ENCODE measurements at places on chromosomes 6 and 20.
A peak's percentile ranks its signal among the peaks of the same experiment; 100 is the strongest.

DNA sequence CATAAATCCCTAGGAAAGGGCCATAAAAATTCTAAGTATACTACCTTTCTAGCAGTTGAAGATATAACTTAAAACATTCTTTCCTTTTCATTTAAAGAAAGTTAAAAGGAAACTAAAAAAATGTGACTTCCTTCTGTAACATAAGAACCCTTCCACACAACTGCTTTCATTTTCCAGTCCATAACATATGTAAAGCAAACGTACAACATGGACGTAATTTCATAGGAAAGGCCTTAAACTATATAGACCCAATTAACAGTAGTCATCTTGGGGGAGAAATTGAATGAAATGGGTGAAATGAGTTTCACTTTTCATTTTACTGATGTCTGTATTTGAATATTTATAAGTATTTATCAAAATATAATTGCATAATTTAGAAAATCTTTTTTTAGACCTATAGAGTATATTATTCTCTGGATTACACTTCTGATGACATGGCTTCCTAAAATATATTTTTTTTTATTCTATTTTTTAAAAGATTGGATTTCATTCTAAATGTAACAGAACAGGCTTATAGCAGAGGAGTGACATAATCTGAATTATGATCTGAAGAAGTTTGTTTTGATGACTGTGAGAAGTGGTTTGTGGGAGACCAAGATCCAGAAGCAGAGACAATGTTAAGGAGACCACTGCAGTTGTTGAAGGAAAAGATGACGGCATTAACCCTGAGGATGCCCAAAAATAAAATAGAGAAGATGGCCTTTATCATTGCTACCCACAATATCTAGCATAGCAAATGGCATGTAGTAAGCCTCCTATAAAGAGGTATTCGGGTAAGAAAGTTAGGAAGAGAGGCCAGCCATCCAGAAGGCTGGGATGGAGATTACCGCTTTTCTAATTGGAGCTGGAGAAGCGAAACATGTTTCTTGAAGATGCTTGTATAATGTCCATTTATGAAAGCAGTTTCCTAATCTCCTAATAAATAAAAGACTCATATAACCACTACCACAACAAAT lies 260.4 kb downstream of the PTPRK start:
- DNase-seq, result no peak

GRCh38 chr6:2578767-2579166 lies 172.0 kb downstream of the MYLK4 start:
- no peak for DNase-seq

GRCh38 chr6:132812756-132813172 lies 1.6 kb upstream of the RPS12 start:
- DNase-seq, result peak; percentile 53

DNA sequence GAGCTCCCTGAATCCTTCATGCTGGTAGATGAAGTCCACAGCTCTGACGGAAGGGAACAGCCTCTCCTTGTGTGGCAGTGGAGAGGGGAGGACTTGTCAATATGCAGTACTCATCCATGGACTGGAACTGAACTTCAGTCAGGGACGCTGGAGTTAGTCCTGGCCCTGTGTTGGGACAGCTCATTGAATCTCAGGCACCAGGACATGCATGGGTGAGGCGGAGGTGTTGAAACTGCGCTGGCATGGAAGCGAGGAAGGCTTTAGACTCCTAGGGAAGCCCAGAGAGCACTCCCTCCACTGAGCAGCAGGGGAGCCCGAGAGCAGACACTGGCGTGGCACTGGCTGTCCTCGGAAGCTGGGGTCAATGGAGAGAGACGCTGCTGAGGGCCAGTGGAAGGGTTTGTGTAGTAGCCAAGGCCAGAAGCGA lies 161.3 kb upstream of the GGTLC1 start:
- no peak for DNase-seq

DNA sequence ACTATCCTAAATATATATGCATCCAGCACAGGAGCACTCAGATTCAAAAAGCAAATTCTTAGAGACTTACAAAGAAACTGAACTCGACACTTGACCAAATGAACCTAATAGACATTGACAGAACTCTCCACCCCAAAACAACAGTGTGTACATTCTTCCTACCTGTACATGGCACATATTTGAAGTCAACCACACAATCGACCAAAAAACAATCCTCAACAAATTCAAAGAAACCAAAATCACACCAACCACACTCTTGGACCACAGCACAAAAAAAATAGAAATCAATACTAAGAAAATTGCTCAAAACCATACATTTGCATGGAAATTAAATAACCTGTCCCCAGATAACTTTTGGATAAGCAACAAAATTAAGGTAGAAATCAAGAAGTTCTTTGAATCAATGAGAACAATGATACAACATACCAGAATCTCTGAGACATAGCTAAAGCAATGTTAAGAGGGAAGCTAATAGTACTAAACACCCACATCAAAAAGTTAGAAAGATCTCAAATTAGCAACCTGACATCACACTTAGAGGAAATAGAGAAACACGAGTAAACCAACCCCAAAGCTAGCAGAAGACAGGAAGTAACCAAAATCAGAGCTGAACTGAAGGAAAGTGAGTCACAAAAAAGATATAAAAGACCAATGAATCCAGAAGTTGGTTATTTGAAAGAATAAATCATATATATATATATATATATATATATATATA lies 12.5 kb upstream of the TREM1 start:
- no peak for DNase-seq

- DNase-seq, result no peak
Observed at GRCh38 chr20:18001131-18001921, 32.5 kb downstream of the MGME1 start.

DNA sequence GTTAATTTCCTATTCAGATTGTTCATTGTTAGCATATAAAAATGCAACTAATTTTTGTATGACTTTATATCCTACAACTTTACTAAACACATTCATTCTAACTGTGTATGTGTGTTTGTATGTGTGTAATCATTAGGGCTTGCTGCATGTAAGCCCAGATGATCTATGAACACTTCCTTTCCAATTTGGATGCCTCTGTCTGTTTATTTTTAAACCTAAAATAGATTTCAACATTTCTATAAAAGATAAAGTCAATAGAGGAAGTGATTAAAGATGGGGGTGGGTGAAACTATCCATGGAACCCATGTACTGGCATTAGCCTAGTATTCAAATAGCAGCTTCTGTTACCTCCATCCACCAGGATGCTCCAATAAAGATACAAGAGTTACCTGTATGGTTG lies 15.7 kb upstream of the AKAP12 start:
- DNase-seq, result no peak

GRCh38 chr6:40387127-40387870 lies 199.9 kb downstream of the LRFN2 start:
- DNase-seq, result no peak

DNA sequence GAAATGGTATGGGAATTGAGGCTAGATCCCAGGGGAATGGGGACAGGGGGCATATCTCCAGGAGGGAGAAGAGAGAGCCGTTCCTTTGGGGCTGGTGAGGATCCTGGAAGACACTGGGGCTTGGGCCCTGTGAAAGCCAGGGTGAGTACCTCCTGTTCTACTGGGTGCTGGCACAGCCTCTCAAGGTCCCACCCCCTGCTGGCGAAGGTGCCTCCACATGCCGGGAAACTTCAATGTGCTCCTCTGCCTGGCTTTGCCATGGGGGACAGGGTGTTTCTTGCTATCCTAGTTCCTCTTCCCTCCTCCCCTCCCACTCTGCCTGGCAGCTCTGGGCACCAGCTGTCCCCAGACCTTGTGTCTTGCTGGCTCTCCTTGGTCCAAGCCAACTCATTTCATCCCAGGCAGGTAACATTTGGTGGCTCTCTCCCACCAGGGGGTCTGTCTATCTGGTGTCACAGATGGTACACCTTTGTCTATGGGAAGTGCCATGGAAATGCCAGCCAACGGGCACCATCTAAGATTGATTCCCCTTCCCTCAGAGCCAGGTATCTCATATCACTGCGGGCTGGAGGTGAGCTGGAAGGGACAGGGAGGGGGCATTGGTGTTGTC lies 56.8 kb downstream of the MDGA1 start:
- DNase-seq, result no peak

GRCh38 chr20:24303393-24304170 lies 165.8 kb upstream of the SYNDIG1 start:
- no peak for DNase-seq

DNA sequence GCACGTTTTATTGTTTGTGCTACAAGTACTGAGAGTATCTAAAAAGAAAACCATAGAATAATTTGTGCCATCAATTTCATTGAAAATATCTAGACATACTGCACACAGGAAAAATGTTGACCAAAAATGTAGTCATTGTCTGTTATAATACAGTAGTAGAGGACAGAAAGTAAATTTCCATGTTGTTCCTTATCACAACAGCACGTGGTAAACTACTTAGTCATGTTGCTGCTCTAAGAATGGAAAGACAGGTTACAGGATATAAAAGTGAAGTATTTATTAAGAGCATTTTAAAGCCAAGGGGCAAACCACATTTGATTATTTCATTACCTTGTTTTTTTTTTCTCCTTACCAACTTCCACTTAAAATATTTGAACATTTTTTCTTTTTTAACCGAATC lies 89.0 kb upstream of the CEP85L start:
- no peak for DNase-seq

DNA sequence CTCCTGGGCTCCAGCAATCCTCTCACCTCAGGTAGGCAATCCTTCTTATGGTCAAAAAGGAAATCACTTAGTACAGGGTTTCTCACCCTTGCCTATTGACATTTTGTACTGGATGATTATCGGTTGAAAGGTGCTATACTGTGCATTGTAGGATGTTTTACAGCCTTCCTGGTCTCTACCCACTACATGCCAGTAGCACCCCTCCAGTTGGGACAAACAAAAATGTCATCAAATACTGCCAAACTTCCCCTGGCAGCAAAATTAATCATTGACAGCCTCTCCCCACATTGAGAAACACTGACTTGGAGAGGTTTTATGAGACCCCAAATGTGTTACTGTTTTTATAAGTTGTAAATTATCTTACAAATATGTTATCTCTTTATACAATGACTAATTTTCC lies 368.1 kb downstream of the PKHD1 start:
- DNase-seq, result no peak

DNA sequence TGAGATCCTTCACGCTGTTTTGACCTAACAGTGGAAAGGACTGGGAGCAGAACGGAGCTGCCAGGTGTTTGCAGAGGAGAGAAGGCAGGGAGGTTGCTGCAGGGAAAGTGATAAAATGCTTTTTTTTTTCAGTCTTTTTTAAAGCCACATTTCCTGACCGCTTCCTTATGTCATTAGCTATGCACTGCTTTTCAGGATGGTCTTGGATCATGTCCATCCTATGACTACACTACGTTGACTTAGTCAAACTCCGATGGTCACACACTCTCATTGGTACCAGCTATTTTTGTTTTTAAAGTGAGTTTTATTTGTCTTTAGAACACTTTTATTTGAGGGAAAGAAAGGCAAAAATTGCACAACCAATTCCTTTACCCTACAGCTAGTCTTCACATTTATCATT lies 89.2 kb upstream of the EXOC2 start:
- DNase-seq, result no peak

DNA sequence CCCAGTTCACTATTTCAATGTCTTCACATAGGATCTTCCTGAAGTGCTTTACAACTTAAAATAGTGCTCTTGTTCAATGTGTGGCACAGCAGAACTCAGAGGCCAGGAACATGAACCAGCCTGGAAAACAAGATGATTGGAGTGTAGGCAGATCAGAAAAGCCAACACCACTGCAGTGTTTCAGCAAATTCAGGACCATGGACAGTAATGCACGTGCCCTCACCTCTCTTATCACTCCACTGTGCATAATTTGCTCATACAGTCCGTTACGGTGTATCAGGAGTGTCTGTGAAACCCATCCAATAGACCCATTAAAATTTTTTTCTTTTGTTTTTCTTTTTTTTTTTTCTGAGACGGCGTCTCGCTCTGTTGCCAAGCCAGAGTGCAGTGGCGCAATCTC lies 27.6 kb upstream of the HACE1 start:
- DNase-seq, result no peak

GRCh38 chr6:7909323-7910276 lies 988 bp downstream of the TXNDC5 start:
- no peak for DNase-seq

DNA sequence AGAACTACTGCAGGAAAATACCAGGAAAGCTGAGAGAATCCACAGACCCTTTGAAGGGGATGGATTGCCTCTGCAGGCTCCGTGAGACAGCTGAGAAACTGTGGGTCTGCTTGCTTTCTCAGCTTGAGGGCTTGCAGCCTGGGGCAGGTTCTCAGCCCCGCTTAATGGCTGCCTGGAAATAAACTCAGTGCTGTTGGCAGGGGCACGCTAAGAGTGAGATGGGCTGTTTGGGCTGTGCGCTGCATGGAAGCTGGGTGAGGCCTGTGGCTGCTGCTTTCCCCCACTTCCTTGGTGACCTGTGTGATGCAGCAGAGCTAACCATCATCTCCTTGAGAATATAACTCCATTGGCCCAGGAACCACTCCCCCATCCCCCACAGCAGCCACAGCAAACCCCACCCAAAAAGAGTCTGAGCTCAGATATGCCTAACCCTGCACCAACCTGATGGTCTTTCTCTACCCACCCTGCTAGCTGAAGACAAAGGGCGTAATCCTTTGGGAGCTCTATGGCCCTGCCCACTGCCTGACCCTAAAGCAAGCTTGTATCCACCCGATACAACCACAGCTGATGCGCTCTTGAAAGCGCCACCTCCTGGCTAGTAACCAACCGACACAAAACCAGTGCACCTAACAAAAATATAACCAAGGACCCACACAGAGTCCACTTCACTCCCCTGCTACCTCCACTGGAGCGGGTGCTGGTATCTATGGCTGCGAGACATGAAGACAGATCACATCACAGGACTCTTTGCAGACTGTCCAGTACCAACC lies 800.6 kb upstream of the MAP3K7 start:
- DNase-seq, result no peak

GRCh38 chr6:138803861-138804260 lies 8.0 kb downstream of the ECT2L start:
- no peak for DNase-seq

DNA sequence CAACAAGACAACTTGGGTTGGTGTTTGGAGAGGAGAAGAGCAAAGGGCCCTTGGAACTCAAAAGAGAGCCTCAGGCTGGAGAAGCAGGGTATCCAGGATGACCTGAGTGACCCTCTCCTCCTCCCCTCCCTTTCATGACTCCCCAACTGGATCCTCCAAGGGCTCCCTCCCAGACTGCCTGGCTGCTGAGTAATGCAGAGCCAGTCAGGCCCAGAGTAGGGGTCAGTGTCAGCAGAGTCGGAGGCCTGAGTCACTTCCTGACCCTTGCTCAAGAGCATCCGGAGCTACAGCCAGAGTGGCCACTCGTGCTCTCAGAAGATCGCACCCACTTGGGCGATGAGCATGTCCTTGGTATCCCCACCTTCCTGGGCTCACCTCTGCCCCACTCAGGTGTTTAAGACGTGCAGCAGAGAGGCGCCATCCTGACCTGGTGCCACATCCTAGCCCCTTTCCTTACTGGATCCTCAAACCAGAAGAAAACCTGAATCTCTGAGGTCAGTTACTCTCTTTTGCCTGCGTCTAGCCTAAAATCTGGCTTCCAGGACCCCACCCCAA lies 2.8 kb upstream of the MAPK13 start:
- peak; percentile 47 for DNase-seq
